Stimulated activated CD8-positive, alpha-beta memory T cell treated with anti-CD3 and anti-CD28 coated beads, Interleukin-12 subunit alpha, Interleukin-12 subunit beta, amount 100 ng/mL, for 4 hours (primary cell): ENCODE measurements at places on chromosomes 4 and X.

DNA sequence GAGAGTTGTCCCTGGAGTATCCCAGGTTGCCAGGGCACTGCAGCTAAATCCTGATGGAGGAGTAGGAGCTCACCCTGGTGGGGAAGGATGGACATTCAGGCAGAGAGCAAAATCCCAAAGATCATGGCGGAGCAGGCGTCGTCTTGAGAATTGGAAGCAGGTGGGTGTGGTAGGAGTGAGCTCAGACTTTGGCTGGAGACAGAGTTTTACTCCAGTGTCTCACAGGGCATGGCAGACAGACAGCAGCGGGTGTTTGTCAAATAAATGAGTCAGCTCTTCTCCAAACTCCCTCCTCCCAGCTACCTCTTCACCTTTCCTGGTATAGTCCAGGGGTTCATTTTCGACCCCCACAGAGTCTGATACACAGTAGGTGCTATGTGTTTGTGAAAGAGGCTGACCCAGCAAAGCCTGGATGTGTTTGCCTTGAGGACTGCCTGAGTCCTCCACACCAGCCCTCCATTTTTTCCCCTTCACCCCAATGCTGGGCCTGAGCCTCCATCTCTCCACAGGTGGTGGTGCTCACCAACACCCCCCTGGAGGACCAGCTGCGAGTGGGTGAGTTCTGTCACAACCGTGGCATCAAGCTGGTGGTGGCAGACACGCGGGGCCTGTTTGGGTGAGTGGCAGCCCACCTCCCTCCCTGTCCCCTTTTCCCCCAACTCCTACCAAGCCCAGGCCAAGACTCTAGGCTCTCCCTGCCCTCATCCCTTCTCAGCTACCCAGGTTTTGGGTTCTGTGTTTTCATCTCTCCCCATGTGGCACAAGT is 6.9 kb downstream of the UBA1 start:
- no peak for DNase-seq

- no peak for DNase-seq
Measured at GRCh38 chr4:77074381-77074831, 1.4 kb downstream of the CCNI start.

GRCh38 chr4:25310803-25311166 is 1.8 kb upstream of the ZCCHC4 start:
- DNase-seq = no peak

DNA sequence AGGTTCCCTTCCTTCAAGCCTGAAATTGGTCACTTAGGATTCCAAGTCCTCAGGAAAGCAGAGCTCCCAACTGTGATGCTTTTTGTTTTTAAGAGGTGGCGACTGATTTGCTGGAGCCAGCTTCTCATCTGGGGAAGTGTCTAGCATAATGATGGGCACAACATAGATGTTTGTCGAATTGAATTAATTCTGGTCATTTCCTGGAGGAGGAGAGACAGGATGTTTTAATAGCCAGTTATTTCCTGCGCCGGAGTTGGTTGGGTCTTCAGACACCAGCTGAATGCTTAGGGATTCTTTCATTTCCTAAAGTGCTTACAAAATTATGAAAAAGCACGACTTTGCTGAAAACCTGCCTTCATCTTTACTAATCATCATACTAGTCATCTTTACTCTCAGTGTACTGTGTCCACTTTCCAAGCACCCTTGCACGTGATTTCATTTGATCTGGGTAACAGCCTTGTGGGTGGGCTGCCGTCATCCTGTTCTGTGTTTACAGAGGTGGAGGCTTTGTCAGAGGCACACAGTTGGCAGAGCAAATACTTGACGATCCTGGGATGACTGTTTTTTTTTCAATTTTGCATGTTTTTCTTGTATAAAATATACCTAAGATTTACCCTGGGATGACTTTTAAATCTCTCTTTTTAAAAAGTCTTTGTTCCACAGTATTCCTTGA is 49.5 kb downstream of the RGS12 start:
- no peak for DNase-seq

DNA sequence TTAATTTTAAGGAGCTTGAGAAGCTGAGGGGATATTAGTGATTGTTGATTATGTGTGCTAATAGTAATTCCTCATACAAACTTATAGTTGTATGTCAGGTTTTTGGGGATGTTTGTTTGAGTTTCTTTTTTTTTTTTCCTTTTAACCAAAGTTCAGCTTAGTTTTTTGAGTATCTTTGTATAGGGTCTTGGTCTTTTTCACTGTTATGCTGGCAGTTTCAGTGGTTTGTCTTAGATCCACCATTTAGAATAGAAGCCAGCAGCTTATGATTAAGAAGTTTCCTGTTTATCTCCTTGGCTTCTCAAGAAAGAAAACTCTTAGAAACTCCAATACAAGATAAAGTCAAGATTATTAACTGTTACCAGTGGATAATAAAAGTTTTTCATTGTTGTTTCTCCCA is 16.1 kb downstream of the CPEB2 start:
- no peak for DNase-seq

DNA sequence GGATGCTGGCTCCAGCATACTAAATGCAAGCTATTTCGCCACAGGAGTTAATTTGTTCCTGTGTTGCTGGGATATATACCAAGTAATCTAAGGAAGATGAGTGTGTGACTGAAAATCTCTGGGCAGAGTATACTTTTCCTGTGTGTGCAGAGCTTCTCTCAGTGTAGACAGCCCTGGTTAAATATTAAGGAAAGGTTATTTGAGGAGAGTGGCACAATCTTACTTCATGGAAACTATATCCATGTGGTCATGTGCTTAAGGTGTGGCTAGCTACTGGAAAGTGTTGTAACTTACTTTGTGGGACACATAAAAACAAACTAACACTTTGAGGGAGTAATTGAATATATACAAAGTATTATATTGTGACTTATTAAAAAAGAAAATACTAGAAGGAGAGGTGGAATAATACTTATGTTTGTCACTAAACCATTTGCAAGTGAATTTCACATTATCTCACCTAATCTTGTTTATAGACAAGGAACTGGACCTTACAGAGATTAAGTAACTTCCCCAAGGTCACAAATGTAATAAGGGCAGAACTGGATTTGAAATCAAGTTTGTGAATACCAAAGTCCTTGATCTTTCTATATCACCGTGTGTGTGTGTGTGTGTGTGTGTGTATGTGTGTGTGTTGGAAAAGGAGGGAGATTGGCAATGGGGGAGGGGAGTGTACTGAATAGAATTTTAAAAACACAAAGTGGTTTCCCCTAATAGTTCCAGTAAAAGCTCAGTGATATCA is 408.2 kb upstream of the NR3C2 start:
- DNase-seq = no peak

DNA sequence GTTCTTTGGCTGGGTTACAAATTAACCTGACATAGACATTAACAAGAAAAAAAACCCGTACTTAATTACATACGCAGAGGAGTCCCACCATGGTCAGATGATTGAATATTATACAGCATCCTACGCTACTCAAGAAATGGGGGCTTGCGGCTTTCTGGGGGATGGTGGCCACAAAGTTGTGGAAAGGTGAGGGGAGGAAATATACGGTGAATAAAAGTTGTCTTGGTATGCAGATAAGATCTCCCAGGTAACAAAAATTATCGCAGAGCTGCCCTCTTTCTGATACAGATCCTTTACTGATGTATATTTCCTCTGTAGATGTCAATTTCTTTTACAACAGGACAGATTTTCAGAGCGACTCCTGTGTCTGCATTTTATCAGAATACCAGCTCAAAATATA is 890 bp downstream of the DCAF16 start:
- DNase-seq = no peak

GRCh38 chr4:19095491-19096046 is 1074.0 kb upstream of the LCORL start:
- no peak for DNase-seq

DNA sequence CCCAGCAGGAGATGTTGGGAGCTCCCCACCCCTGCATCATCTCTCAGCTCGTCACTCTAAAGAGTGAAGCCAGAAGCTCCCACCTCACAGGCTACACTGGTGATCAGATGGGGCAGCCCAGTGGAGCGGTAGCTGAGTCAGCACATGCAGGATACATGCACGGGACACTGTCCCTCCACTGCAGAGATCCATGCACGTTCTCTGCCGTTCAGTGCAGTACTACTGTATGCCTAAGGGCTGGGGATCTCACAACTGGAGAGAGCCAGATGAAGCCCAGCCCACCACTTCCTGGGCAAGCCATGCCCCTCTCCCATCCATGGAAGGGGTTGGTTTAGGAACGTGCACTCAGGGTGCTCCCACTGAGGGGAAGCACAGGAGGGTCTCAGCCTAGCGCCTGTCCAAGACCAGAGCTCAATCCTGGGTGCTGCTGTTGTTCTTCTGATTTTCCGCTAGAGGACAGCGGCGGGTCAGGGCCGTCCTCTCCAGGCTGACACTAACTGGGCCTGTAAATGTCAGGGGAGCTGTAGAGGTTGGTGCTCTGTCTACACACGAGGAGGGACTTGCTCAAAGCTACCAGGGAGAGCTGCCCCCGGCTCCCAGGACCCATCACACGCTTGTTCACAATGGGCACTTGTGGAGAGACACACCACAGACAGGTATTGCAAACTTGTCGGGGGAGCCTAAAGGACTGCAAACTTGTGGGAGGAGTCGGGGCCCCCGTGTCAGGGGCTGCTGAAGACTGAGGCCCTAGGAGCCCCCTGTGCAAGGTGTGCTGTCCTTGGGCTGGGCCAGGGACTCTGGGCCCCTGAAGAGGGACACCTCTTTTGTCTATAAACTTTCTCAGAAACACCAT is 18.2 kb upstream of the ABLIM2 start:
- DNase-seq = no peak

- DNase-seq = no peak
Measured at GRCh38 chr4:153223427-153223801, 19.2 kb downstream of the TRIM2 start.

DNA sequence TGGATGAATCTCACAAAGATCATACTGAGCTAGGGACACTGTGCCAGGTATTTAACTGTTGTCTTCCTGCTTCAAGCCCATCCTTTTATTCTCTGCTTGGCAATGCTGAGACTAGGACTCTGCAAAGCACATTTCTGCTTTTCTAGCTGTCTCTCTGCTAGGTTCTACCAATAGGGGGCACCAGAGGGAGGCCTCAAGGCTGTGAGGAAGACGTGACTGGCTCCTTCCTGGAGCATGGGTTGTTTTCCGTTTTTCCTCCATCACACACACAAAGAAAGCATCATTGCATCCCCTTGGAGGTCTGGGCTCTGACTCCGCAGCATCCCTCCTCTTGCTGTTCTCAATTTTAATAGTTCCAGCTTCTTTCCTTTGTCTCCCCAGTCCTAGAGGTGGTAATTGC is 10.9 kb upstream of the DCTD start:
- DNase-seq = no peak

GRCh38 chrX:85922821-85923220 is 124.5 kb downstream of the CHM start:
- no peak for DNase-seq

GRCh38 chr4:10983268-10983667 is 298.7 kb upstream of the CLNK start:
- DNase-seq = no peak

- no peak for DNase-seq
Measured at GRCh38 chr4:55251342-55251741, 94.7 kb upstream of the SRD5A3 start.

- no peak for DNase-seq
Measured at GRCh38 chrX:134460862-134461220, 876 bp downstream of the HPRT1 start.

GRCh38 chr4:6884341-6884870 is 25.2 kb upstream of the TBC1D14 start:
- DNase-seq = no peak

- peak; percentile 21 for DNase-seq
Measured at GRCh38 chr4:158769175-158769921, 522 bp downstream of the FNIP2 start.

- DNase-seq = no peak
Measured at GRCh38 chr4:6282314-6282771, 12.7 kb downstream of the WFS1 start.

DNA sequence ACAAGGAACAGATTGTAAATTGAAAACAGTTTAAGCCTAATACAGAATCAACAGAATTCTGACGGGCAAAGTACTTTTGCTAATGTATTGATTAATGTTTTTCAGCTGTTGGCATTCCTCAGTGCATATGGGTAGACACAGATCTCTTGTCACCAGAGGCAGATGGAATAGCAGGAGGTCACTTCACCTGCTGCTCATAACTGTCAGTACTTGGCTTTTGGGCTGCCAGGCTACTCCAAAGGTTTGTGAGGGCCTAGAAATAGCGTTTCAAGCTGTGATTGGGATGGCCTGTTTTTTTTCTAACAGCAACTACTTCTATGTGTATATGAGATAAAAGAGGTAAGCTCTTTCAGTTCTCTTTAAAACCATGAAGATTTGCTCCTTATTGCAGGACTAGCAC is 307.5 kb upstream of the ANXA10 start:
- no peak for DNase-seq

DNA sequence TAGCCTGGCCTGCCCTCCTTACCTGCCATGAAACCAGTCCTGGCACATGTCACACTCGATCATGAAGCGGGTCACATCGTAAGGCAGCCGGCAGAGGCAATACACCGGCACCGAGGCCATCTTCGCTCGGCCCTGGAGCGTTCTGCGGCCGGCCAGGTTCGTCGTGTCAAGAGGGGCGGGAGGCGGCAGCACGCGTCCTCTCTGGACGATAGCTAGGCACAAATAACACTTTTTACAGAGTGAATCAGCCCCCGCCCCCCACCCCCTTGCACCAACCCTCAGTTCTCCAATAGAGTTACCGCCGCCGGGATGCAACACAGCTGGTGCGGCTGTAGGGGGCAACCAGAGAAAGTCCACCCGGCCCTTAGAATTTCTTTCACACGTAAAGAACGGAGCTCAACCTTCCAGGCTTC is 1.7 kb downstream of the PHF8 start:
- peak; percentile 9 for DNase-seq

DNA sequence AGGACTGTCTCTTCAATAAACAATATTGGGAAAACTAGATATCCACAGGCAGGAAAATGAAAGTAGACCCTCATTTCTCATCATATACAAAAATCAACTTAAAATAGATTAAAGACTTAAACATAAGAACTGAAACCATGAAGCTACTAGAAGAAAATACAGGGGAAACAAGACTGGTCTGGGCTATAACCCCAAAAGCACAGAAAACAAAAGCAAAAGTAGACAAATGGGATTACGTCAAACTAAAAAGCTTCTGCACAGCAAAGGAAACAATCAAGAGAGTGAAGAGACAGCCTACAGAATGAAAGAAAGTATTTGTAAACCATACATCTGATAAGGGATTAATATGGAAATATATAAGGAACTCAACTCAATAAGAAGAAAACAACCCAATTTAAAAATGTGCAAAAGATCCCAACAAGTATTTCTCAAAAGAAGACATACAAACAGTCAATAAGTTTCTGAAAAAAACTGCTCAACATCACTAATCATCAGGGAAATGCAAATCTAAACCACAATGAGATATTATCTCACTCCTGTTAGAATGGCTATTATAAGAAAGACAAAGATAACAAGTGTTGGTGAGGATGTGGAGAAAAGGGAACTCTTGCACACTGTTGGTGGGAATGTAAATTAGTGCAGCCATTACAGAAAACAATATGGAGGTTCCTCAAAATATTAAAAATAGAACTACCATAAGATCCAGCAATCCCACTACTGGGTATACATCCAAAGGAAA is 325.3 kb upstream of the RASGEF1B start:
- no peak for DNase-seq

DNA sequence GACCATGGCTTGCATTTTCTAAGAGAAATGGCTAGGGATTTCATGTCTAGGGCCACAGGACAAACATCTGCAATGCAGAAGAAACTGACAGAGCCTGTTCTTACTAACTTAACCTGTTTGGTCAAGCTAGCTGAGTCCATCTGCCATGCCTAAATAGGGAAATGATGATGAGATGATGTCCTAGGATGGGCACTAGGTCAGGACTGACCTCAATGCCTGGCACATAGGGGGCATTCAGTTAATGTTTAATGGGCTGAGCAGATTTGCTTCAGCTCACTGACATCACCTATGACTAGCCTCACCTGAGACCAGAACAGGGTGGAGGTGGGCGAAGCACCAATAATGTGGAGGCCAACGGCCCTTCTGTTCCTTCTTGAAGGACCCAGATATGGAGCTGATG is 174.2 kb upstream of the SCML1 start:
- DNase-seq = no peak
